ENCODE measurements at places on chromosomes 1 and 21.

DNA sequence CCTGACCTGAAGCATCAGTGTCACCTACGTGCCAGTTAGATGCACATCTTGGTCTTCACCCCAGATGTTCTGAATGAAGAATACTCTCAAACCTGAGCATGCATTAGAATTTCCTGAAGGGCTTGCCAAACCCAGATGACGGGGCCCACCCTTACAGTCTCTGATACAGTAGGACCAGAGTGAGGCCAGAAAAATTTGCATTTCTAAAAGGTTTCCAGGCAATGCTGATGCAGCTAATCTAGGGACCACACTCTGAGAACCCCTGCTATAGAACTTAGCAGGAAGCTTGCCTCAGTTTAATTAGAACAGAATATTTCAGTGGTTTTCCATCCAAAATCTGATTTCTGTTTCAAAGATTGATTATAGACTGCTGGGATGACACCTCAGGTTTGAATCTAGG, 9.9 kb upstream of the CTBS start:
- no peak for DNase-seq

DNA sequence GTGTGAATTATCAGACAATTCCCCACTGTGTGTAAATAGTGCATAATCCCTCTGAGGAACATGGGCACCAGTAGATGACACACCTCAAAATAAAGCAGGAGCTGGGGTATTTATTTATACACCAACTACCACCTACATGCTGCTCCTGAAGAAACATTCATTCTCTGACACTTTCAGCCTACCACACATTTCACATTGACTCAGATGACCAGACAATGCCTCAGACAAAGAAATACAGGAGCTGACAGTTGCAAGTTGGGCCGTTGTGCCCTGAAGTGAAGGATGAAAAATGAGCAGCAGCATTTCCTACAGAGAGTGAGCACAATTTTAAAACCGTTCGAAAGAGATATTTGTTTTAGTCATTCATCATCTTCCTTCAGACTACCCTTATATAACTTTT, 63.2 kb downstream of the RGS2 start:
- DNase-seq, result no peak

DNA sequence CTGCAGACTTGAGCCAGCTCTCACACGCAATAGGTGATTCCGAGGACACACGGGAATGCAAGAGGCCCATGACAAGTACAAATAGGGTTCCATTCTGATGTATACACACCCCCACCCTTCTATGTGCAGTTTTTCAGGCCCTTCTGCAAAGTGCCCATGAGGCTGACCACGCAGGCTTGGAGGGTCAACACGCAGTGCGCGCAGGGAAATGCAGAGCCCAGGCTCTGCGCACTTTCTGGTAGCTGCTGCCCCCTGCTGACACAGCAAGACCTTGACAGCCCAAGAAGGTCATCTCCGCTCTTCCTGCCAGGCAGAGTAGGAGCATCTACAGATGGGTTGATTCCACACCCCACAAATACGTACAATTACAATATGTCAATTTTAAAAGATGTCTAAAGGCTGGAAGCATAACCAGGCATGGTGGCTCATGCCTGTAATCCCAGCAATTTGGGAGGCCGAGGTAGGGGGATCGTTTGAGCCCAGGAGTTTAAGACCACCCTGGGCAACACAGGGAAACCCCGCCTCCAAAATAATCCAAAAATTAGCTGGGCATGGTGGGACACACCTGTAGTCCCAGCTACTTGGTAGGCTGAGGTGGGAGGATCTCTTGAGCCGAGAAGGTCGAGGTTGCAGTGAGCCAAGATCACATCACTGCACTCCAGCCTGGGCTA, 18.5 kb downstream of the SH3BP5L start:
- DNase-seq, result peak; percentile 73

GRCh38 chr1:199242147-199242546, 603.3 kb downstream of the PTPRC start:
- DNase-seq, result no peak

GRCh38 chr1:1354271-1355247, 3.8 kb downstream of the MXRA8 start:
- DNase-seq, result no peak

- no peak for DNase-seq
These were observed 44.8 kb upstream of the SGIP1 start for GRCh38 chr1:66489151-66489550.

- DNase-seq, result no peak
These were observed 528.9 kb downstream of the OMA1 start for GRCh38 chr1:58017641-58018040.

GRCh38 chr1:31625561-31626222, 8.2 kb downstream of the HCRTR1 start:
- no peak for DNase-seq

- DNase-seq, result no peak
These were observed 71.1 kb downstream of the EPB41 start for GRCh38 chr1:28985427-28985826.

- DNase-seq, result peak; percentile 32
These were observed 68.4 kb downstream of the LUZP1 start for GRCh38 chr1:23100074-23100748.

DNA sequence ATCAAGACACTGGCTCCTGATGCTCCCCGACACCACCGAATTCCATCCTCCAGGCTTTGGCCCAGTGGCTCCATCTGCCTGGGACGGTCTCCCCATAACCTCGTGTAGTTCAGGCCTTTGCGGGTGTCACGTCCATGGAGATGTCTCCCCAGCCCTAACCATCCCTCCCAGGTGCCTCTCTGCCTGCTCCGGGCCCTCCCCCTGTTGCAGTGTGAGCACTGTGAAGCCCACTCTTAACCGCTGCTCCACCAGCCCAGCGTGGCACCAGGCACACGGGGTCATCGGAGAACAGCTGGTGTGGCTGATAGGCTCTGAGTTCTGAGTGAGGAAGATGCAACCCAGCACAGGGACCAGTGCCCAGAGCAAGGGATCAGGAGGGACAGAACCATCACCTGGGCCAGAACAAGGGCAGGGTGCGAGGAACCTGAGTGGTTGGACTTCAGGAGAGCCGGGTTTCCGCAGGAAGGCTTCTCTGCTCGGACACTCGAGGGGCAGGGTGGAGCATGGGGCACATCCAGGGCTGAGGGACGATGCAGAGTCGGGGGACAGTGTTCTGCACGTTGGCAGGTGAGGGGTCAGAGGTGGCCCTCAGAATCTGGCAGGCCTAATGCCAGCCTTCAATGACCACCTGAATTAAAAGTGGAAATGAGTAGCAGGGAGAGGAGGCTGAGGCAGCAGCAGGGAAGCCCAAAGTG, 2.6 kb upstream of the GNB1 start:
- no peak for DNase-seq

- no peak for DNase-seq
These were observed 35.8 kb upstream of the CCN1 start for GRCh38 chr1:85544689-85545215.

DNA sequence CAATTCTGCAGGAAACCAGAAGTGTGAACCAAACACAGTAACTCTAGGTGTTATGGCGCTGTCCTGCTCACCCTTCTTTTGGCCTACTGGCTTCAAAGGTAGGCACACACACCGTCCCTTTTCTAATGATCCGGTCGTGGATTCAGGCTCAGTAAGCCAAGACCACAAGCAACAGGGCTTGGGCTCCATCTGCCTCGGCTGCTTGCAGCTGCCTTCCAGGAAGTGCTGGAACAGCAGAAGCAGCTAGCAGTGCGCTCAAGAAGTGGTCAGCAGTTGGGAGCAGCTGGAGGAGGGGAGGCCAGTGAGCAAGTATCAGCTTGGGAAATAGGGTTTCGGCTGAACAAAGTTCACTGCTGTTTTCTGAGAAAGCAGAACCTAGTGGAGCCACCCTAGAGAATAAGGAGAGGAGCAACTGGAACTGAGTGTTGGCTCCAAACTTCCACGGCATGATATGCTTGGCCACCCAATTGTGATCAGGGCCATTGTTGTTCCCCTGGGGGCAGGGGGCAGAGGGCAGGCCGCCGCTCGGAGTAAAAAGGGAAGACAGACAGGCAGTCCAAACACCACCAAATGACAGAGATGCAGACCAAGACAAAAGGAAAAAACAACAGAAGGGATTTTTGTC, 173.4 kb downstream of the TOMM20 start:
- DNase-seq, result peak; percentile 29

GRCh38 chr1:117657031-117657430, 51.2 kb downstream of the TENT5C start:
- DNase-seq, result no peak

GRCh38 chr1:21665711-21666575, 3.2 kb downstream of the RAP1GAP start:
- DNase-seq, result no peak

- no peak for DNase-seq
These were observed 14.4 kb downstream of the FRRS1 start for GRCh38 chr1:99751877-99752504.

- no peak for DNase-seq
These were observed 408.4 kb downstream of the NTNG1 start for GRCh38 chr1:107549152-107549810.

DNA sequence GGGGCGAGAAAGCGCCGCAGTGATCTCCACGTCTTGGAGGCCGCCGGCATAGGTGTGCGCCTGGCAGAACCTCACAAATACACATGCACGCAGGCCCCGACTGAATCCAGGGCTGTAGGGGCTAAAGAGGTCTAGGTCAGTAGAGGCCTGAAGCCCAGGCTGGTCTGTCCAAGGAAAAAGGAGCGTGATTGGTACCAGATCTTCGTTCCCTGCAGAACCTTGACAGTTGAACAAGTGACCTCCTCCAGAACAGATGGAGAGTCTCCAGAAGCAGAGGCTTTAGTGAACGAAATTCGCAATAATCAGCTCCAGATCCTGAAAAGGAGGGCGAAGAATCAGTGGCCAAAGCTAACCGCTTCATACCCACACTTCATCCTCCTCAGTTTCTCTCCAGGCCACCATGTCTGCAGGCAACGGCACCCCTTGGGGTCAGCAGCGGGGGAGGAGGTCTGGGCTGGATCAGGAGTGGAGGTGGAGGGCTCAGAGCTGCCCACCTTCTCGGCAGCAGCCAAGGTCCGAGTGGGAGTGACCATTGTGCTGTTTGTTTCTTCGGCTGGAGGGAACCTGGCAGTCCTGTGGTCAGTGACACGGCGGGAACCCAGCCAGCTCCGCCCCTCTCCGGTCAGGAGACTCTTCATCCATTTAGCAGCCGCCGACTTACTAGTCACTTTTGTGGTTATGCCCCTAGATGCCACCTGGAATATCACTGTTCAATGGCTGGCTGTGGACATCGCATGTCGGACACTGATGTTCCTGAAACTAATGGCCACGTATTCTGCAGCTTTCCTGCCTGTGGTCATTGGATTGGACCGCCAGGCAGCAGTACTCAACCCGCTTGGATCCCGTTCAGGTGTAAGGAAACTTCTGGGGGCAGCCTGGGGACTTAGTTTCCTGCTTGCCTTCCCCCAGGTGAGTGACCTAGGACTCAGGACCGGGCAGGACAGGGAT, 749 bp upstream of the PEX11B start:
- peak; percentile 49 for DNase-seq

DNA sequence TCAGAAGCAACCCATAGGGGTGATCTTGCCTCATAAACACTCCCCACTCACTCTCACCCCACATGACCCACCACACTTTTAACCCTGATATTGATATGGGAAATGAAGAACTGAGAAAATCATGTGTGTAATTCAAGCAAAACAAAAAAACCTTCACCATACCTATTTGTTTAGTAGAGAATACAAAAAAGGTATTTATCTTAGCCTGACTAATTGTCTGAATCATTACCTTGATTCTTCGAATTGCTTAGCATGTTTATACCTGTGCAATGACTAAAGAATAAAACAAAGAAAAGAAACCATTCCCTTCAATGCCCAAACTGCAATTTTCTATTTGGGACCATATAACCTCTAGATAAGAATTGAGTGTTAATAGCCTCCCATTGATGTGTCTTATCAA, 1.8 kb downstream of the CLDN17 start:
- no peak for DNase-seq

- DNase-seq, result peak; percentile 36
These were observed at the start of gene PLEKHG5 for GRCh38 chr1:6491480-6491962. TSS of gene PLEKHG5 (minus strand) at chr1:6491667. CDS start at chr1:6477571, 14,096 bp downstream.
